ENCODE measurements at places on chromosomes 6 and 20.
A peak's percentile ranks its signal among the peaks of the same experiment; 100 is the strongest.

DNA sequence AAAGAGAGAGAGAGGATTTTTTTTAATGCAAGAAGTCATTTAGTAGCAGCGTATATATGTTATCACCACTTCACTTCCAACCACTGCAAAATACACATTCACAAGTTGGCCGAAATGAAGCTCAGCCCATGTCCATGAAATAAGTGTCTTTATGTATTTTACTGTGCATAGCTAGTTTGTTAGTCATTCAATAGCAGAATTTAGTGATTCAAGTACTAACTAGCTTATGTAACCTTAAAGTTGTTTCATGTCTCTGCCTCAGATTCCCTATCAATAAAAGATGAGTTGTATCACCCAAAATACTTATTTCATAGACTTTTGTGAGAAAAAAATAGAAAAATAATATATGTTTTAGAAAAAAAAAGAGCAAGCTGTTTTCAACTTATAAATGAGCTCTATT is 153.7 kb upstream of the PRDM1 start:
- DNase-seq: no peak

DNA sequence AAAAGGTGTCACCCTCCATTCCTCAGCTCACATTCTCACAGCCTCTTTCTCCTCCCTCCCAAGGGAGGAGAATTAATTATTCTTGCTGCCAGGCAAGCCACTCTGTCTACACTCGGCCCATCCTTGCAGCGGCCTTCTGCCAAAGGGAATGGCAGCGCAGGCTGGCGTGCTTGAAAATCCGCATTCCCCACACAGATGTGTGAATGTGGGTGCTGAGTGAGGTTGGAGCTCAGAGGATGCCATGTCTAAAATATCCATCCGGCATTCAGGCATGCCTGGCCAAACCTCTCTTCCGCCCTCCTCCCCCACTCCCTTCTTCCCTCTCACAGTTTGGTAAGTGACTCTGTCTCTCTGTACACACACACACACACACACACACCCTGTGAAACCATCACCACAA is 27.7 kb downstream of the PNPLA1 start:
- no peak for DNase-seq

DNA sequence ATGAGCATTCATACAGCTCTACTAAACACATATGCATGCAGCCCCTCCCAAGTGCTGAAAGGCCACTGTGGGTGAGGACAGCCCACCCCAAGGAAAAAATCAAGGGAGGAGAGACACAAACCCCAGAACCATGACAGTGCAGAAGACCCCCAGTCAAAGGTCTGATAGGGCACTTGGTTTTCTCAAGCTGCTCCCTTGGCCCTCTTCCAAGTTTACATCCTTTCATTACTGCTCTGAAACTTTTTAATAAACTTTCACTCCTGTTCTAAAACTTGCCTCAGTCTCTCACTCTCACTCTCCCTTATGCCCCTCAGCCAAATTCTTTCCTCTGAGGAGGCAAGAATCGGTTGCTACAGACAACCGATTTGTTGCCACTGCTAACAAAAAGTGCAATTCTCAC is 24.9 kb downstream of the IPCEF1 start:
- no peak for DNase-seq

GRCh38 chr6:38762848-38763247 is 47.7 kb downstream of the DNAH8 start:
- no peak for DNase-seq

GRCh38 chr20:11564491-11564890 is 353.2 kb upstream of the BTBD3 start:
- DNase-seq: no peak

DNA sequence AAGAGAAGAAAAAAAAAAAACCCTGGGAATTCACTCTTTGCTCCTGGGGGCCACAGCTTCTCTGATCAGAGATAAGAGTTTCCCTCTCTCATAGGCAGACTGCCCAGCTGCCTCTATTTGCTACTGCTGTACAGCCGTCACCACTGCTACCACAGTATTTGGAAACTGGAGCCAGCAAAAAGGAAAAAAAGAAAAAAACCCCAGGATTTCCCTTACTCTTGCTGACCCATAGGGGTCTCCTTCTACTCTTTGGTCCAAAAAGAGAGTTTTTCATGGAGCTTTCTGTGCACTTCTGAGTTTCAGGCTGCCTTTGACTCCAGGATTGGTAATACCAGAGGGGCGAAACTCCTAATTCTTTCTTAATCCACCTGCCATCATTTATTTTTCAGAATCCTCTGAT is 89.7 kb downstream of the MDGA1 start:
- no peak for DNase-seq

DNA sequence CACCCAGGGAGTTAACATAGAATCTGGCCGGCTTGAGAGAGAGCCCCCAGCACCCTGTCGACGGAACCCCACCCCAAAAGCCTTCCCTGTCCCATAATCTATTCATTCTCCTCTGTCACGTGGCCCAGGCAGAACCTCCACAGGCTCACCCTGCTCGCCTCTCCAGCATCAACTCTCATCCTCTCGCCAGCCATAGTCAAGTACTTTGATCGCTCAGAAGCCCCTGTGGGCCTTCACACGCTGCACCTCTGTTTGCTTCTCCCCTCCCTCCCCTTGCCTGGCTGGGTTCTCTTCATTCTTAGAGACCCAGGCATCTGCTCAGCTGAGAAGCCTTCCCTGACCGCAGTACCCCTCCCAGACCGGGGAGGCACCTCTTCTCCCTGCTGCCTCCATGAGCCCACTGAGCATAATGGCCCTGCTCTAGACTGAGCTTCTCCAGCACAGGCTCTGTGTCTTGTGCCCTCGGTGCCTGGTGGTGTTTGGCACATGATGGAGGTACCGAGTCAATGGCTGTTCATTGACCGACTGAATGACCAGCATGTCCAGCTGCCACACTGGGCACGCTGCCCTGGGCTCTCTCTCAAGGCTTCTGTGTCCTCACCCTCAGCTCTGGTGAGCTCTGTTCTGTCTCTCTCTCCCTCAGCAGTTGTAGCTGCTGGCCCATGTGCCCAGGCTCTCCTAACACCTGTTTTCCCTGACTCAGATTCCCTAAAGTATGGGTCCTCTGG is 33.7 kb downstream of the PKIG start:
- no peak for DNase-seq

DNA sequence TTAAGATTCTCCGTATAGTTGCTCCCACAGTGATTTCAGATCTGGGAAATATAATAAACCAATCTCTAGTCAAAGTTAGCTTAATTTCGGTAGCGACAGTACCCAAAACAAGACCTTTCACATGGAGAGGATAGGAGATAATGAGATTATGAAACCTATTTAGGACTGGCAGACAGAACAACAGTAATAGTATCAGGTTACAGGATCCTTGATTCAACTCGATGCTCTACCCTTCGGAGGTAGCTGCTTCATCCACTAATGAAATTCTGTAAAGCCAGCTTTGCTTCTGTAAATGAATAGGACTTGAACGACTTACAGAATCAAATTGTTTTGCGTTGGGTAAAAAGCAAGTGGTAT is 534 bp upstream of the AKIRIN2 start:
- DNase-seq: no peak

- DNase-seq: no peak
Measured at GRCh38 chr6:32406857-32407256, at the start of gene BTNL2. TSS of gene BTNL2 (minus strand) at chr6:32407181. CDS start at chr6:32407123, 58 bp downstream.

DNA sequence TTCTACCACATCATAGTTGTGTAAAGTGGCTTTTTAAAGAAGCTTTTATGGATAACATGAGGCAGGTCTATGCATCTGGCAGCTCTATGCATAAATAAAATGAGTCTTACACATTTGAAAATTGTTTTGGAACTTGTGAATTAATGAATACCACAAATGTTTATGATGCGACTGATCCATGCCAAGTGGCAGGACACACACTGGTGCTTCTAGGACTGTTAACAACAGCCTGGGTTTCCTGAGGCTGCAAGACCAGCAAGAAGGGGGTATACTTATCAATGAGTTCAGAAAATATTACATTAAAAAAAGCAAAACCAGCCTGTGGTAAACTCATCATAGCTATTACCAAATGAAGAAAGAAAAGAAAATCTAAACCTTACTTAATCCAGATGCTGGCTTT is 212.9 kb upstream of the PDE10A start:
- DNase-seq: no peak

DNA sequence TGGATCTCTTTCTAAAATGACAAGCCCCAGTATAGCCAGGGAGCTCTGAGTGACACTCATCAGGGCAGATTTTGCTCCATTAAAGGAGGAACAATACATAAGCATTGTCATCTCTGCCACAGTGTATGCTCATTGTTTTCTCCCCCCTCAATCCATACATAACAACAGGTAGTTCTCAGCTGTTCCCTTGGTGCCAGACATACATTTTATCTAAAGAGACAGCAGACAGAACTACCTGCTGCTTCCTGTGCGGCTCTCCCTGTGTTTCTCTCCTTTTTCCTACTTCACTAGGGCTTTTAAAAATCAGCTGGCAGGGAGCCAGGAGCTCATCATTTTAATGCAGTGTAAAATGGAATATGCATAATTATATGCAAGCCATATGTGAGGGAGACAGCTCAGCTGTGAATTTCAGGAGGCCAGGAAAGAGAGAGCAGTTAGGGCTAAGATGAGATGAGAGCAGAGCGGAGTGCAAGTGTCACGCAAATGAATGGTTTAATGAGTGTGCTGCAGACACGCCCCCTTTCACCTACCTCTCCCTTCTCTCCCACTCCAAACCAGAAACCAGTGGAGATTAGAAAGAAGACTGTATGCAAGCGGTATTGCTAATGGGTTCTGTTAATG is 96.0 kb downstream of the SOBP start:
- DNase-seq: no peak

GRCh38 chr20:38255393-38255792 is 5.1 kb downstream of the KIAA1755 start:
- no peak for DNase-seq

DNA sequence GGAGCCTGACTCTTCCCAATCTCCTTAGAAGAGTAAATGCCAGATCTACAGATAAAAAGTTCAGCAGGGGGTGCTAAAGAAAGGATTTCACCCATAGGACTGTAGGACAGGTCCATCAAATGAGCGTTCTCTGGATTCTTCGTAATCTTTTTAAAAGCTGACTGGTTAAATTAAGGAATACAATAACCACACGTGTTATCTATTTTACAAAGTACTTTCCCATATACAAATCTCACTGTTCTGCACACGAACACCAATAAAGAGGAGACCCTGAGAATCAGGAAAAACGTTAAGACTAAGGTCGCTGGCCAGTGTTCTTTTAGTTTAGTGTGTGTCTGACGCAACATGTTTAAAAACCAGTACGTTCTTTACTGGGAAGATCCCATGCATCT is 542 bp downstream of the TUBE1 start:
- peak; percentile 76 for DNase-seq

- DNase-seq: no peak
Measured at GRCh38 chr20:38640521-38640920, 38.9 kb downstream of the ARHGAP40 start.

- no peak for DNase-seq
Measured at GRCh38 chr6:107614828-107615227, 124.9 kb downstream of the SOBP start.

- DNase-seq: no peak
Measured at GRCh38 chr6:108524528-108525248, 36.0 kb upstream of the FOXO3 start.

GRCh38 chr6:90885611-90886056 is 298.8 kb upstream of the MAP3K7 start:
- no peak for DNase-seq

DNA sequence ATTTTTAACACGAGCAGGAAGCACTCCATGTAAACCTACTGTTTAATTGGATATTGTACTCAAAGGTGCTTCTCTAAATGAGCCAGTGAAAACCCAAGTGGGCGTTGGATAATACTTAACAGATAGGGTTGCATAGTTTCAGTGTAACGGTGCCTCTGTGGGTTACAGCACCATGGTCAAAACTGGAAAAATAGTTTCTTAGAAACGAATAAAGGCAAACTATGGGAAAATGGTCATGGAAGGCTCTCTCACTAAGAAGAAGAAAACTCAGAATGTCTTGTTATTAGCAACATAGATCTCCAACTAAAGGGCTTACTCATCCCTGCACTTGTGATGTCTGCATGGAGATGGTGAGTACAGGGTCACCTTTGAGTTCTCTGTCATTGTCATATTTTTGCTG is 59.1 kb upstream of the NEDD9 start:
- DNase-seq: no peak

- DNase-seq: no peak
Measured at GRCh38 chr6:75217193-75217592, 11.3 kb upstream of the COL12A1 start.

DNA sequence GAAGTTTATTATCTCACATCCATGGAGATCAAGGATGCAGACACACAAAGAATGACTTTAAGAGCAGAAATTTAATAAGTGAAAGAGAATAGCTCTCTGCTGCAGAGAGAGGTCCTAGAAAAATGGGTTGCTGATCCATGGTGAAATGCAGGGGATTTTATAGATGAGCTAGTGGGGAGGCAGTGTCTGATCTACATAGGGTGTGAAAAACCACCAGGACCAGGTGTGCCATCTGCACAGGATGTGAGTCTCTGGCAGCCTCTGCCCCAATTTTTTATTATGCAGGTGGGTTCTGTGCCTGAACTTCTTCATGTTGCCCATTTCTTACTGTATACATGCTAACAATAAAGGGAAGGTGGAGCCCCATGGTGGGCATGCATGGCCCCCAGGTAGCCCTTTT is 19.9 kb upstream of the NANP start:
- no peak for DNase-seq

DNA sequence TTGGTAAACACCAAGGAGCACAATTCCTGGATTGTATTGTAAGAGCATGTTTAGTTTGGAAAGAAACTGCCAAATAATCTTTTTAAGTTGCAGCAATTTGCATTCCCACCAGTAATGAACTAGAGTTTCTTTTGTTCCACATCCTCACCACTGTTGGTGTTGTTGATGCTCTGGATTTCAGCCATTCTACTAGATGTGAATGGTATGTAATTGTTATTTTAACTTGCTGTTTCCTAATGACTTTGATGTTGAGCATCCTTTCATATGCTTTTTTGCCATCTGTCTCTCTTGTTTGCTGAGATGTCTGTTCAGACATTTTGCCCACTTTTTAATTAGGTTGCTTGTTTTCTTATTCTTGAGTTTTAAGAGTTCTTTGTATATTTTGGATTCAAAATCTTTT is 1654.1 kb downstream of the GRIK2 start:
- DNase-seq: no peak

DNA sequence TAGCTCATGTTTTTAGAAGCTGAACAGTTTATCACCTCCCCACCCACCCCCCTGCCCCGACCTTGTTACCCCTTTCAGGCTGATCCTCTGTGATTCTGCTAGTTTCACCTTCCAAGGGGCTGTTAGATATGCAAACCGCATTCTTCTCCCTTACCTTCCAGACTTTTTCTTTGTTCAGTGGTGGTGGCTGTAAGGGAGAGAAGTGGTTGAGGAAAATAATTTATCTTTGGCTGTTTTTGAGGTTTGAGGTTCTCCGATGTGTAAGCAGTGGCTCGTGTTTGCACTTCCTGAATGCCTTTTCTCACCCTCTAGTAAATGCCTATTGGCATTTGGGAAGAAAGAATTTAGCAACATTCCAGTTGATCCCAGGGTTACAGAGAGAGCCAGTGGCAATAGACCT is 69.4 kb upstream of the KCNG1 start:
- no peak for DNase-seq

GRCh38 chr6:20205722-20206161 is 6.5 kb downstream of the MBOAT1 start:
- DNase-seq: no peak

- no peak for DNase-seq
Measured at GRCh38 chr6:43180985-43181384, 1.0 kb upstream of the CUL9 start.

GRCh38 chr6:142047934-142048592 is 84.7 kb upstream of the GJE1 start:
- DNase-seq: no peak

- DNase-seq: no peak
Measured at GRCh38 chr20:51570739-51571459, 28.4 kb upstream of the NFATC2 start.
